ENCODE measurements at places on chromosomes 1 and 21.

DNA sequence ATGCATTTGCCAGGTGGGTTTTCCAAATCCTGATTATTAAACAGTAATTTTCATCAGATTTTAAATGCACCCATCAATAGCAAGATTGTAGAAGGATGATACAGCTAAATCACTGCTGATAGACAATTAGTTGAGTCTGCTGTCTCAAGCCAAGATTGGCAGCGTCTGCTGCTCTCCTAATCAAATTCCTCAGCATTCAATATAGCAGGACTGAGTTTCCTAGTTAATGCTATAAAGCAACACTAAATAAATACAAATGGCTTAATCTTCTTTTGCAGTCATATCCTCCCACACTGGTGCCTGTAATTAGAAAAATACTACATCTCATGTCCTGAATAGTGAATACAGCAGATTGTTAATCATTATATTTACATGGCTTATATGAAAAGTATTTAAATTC lies 1028.8 kb downstream of the ADGRL2 start:
- no peak for DNase-seq

- DNase-seq, result no peak
Measured at GRCh38 chr1:186974774-186975181, 146.0 kb downstream of the PLA2G4A start.

DNA sequence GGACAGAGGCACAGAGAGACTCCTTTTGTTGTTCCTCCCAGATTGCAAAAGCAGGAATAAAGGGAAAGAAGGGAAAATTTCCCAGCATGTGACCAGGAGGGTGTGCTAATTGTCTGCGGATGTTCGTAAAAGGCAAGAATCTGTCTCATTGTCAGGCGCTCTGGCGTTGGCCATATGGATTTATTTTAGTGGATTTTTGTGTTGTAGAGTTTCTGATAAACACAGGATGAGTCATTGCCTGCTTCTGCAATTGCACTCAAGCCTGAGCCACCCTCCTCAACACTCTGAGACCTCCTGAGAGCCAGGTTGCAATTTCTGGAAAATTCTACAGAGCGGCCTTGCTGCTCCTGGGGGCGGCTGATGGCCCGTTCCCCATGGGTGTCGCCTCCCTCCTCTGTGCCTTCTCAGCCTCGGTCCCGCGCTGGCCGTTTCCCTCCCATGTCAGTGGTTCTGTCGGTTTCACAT lies 227.7 kb downstream of the KAZN start:
- DNase-seq, result no peak

- peak; percentile 87 for DNase-seq
Measured at GRCh38 chr1:150486966-150487762, at the start of gene TARS2. Gene TARS2, plus strand, starts transcription at chr1:150487419. Its CDS starts 32 bp downstream, at chr1:150487451.

GRCh38 chr1:50699795-50700194 lies 260.3 kb downstream of the FAF1 start:
- DNase-seq, result no peak

DNA sequence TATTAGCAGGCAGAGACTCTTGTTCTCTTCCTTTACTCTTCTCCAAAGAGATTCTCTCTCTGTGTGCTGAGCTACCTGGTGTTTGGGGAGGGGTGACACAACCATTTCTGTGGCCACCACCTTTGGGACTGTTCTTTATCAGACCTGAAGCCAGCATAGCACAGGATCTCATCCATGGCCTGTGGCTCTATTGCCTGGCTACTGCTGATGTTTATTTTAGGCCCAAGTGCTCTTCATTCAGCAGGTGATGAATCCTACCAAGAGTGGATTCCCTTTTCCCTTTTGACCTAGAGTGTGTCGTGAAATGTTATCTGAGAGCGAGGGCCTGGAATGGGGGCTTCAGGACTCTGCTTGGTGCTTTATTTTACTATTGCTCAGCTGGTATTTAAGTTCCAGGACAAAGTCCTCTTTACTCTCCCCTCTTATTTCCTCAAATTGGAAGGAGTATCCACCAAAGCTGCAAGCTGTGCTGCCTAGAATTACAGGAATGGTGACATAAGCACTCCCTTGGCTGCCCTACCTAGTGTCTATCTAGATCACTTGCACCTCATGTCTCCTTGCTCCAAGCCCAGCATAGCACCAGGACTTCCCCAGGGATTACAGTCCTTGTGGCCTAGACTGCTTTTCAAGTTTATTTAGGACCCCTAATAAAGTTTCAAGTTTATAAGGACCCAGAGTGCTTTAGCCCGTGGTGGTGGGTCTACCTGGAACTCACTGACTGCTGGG lies 94.7 kb upstream of the GPR52 start:
- no peak for DNase-seq
